ENCODE measurements at places on chromosomes 7 and 10. TPM values are rescaled to one million over a fixed set of nuclear protein-coding genes. Genes with fewer than 3 reads are reported as not detected.

The MCM10 gene
- total RNA-seq = 12.5 TPM

The COL26A1 gene
- total RNA-seq = 109 TPM

The ASZ1 gene
- total RNA-seq = not detected

The TBL2 gene
- total RNA-seq = 51.6 TPM

The OPN1SW gene
- not detected for total RNA-seq

The CALY gene
- 2.1 TPM for total RNA-seq

The APBB1IP gene
- total RNA-seq = not detected

The MDH2 gene
- total RNA-seq = 142 TPM

The SFTPD gene
- total RNA-seq = 2.2 TPM

The TYW1 gene
- 20.4 TPM for total RNA-seq

The CNTNAP2 gene
- total RNA-seq = 3.9 TPM

The NPY gene
- not detected for total RNA-seq

The TMEM236 gene
- total RNA-seq = 0.04 TPM

The PTF1A gene
- total RNA-seq = not detected

The IDI2 gene
- total RNA-seq = not detected

The ABCB1 gene
- 1.7 TPM for total RNA-seq

The ZFYVE27 gene
- 40.7 TPM for total RNA-seq

The CALU gene
- total RNA-seq = 193 TPM

The FAM25A gene
- total RNA-seq = not detected

The SERPINE1 gene
- total RNA-seq = 14.2 TPM

The C10orf67 gene
- total RNA-seq = 0.11 TPM

The IRF5 gene
- total RNA-seq = 0.90 TPM

The GAD2 gene
- total RNA-seq = not detected

The TUBAL3 gene
- total RNA-seq = 0.22 TPM

The IGF2BP3 gene
- 89.1 TPM for total RNA-seq

The EPHB6 gene
- 28.9 TPM for total RNA-seq

The ATG9B gene
- total RNA-seq = 11.8 TPM

The RPEL1 gene
- not detected for total RNA-seq

The MACC1 gene
- 11.1 TPM for total RNA-seq

The POM121 gene
- total RNA-seq = 66.8 TPM

All from mesothelial cell of epicardium (in vitro differentiated cells).